ENCODE measurements at places on chromosomes 7 and 10.

- DNase-seq: peak; percentile 84
Observed at GRCh38 chr7:124765401-124766352, at the start of gene GPR37. TSS of gene GPR37 (minus strand) at chr7:124765792. CDS start at chr7:124764976, 816 bp downstream.

DNA sequence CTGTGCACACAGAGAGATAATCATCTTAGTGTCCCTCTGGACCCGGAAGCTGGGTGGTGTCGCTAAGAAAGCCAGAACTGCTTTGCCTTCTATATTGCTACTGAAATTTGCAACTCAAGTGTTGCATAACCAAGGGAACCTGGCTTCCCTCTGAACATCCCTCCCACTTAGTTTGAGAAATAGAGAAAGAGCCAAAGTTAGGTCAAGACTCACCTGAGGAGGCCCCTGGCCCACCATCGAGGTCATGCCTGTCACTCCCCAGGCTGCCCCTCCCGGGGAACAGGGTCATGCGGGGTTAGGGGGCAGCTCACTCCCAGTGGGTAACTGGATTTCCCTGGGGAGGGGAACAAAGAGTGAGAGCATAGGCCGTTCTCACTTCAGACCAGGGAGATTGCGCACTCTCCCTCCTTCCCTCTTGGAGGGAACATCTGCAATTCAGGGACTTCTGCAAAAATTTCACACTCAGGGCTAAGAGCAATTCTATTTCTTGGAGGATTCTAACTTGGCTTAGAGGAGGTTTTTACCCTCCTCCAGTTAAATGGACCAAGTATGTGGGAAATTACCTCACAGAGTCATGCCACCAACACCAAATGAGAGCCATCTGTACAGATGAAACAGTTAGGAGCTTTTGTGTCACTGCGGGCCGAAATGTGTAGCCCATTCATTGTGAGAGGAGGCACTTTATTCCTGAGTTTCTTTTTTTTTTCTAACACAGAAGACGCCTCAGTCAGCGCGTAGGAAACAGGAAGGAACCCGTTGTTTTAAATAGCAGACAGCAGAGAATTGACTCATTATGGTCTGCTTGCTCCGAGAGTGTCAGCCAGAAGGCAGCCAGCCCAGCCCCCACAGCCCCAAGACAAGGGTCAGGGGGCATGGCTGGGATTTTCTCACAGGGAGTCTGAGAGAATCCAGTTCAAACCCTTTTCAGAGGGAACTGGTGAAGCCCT lies 221.3 kb downstream of the ARHGAP12 start:
- no peak for DNase-seq

DNA sequence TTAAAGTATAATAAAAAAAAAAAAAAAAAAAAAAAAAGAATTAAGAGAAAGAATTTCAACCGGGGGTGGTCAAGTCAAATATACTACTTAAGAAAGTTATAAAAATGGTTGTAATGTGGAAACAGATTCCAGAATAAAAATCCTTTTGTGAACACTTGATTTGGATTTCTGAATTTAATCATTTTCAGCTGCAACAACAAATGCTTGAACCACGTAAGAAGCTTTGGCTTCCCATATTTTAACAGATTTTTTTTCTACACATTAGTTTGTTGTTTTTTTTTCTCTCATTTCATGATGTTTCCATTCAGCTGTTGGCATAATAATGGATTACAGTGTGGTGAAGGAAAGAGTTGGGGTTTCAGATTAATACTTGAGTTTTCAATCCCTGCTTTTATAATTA lies 137.3 kb upstream of the AGR3 start:
- DNase-seq: no peak

GRCh38 chr7:44983742-44984477 lies 5.1 kb upstream of the MYO1G start:
- DNase-seq: no peak

DNA sequence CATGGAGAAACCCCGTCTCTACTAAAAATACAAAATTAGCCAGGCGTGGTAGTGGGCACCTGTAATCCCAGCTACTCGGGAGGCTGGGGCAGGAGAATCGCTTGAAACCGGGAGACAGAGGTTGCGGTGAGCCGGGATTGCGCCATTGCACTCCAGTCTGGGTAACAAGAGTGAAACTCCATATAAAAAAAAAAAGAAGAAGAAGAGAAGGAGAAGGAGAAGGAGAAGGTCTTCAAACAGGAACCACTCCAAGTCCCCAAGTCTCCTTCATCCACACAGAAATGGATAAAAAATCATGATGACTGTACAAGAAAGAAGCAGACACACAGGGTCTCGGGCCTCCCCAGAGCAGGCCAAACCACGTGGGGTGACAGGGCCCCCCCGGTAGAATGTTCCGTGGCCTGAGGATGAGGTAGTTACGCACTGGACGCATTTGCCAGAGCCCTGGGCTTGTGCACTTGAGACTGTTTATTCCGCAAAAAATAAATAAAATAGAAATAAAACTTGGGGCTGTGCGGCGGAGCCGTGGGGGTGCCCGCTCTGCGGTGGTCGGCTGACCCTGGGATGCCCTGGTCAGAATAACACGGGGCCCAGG lies 15.8 kb downstream of the VENTX start:
- DNase-seq: no peak

- no peak for DNase-seq
Observed at GRCh38 chr10:123150986-123151736, 3.0 kb upstream of the BUB3 start.

DNA sequence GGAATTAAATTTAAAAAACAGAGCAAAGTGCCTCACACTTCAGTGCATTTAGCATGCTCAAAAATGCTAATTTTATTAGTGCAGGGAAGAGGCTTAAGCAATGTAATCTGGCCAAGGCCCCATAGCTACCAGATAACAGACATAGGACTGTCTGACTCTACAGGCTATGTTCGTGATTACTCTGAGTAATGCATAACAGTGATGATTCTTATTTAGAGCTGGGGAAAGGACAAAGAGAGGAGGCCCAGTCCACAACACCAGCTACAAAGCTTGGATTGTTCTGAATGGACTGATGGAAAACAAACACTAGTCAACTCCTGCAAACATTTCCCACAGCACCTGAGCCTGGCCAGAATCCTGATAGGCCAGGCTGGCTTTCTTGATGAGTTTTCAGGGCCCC lies 8.4 kb upstream of the CH25H start:
- DNase-seq: no peak

GRCh38 chr10:11875494-11876281 lies 52.5 kb downstream of the PROSER2 start:
- peak; percentile 98 for DNase-seq

- DNase-seq: no peak
Observed at GRCh38 chr7:17968791-17969715, 28.8 kb upstream of the SNX13 start.

DNA sequence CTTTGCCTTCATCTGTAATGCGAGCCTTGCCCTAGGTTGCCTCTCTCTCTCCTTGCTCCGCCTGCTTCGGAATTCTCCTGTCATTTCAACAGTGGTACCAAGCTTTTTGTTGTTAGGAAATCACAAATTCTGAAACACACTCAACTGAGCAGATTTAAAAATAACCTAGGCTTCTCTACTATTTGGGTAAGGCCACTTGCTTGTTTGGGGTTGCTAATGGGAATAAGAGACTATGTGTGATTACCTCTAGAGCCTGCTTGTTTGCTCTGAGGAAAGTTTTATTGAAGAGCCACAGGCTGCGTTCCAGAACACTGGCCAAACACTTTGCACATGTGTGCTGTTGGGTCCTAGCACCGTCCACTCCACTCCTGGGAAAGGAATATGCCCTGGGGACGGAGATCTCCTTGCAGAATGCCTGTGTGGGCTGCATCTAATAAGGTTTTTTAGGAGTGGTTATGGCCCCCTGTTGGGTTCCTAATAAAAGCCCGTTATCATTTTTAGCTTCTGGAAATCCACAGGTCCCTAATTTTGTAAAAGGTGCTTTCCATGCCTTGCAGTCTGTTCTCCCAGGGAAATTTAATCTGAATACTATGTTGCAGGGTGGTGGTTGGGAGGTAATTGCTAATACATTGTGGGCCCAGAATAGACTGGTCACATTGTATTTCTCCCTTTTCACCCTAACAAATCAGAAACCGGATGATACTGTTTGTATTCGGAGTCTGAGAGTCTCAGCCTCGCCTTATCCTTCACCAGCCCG lies 68.7 kb upstream of the KLF6 start:
- DNase-seq: no peak

DNA sequence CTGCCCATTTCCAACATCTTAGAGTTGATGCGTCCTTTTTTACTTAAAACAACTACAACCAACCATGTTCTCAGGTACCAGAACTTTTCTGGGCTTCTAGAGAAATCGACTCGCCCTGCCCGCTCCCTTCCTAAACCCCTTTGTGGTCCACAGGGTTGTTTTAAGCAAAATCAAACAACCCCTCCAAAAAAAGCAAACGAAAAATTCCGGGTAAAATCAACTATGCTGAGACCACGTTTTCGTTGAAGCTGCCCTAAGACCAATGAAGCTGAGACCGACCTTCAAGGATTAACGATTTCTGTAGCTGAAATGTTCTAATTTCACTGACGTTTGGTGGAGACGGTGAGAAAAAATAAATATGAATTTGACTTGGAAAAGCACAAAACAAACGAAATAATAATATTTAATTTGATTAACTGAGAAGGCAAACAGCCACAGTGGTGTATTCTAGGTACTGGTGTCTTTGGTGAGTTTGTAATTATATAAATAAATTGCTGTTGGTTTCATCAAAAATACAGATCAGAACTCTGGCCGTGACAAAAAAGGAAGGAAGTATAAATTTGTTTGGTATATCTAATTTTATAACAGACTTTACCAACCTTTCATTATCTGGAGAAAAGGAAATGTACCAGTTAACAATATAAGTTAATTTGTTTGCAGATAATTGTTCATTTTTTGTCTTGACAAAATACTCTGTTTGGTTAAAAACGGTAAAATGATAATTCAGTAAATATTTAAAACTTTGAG lies 4.7 kb upstream of the IGF2BP3 start:
- DNase-seq: peak; percentile 25

Measured in HuH-7.5 (cell line).